ENCODE measurements at places on chromosomes 4 and X.

GRCh38 chr4:41069257-41069656 lies 145.1 kb downstream of the APBB2 start:
- no peak for DNase-seq

DNA sequence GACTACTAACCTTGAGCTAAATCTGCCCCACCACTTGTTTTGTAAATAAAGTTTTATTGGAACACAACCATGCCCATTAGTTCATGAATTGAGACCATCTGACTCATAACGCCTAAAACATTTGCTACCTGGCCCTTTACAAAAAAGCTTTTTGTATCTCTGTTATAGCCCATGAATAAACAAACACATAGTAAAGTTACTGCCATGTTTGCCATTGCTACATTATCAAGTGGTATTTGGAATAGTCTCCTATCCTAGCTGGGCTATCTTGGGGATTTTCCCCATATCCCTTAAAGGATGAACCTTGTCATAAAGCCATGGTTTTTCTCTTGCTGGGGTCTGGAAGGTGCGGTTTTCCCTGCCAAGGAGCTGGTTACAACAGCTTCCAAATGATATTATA lies 112.3 kb downstream of the FAM9B start:
- DNase-seq, result no peak

- DNase-seq, result no peak
Observed at GRCh38 chrX:4358577-4358976, 645.1 kb upstream of the PRKX start.

DNA sequence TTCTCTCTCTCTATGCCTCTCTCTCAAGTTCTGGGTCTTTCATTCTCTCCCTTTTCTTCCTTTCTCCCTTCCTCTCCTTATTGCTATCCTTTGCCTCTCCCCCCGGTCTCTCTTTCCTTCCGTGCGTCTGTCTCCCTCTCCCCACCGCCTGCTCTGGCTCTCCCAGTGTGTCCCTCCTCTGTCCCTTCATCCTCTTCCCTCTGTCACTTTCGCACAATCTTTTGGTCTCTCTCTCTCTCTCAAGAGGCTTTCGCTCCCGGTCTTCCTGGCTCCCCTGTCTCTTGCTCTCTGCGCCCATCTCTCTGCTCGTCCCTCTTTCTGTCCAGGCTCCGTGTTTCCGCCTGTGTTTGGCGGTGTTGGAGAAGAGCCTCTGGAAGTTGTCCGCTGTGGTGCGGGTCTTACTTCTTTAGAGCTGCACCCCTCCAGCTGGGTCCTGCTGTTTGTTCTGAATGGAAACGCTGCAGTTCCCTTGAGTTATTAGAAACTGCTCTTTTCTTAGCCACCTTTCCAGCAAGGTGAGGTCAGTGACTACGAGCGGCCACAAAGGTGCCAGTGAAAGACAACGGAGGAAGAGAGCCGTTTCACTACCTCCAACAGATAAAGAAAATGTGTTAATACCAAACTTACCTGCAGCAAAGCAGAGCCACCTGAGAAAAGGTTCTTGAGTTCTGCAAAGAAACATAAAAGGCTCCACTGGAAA lies 1.1 kb downstream of the BMPR1B start:
- no peak for DNase-seq

- no peak for DNase-seq
Observed at GRCh38 chr4:148255344-148255720, 186.9 kb downstream of the NR3C2 start.

DNA sequence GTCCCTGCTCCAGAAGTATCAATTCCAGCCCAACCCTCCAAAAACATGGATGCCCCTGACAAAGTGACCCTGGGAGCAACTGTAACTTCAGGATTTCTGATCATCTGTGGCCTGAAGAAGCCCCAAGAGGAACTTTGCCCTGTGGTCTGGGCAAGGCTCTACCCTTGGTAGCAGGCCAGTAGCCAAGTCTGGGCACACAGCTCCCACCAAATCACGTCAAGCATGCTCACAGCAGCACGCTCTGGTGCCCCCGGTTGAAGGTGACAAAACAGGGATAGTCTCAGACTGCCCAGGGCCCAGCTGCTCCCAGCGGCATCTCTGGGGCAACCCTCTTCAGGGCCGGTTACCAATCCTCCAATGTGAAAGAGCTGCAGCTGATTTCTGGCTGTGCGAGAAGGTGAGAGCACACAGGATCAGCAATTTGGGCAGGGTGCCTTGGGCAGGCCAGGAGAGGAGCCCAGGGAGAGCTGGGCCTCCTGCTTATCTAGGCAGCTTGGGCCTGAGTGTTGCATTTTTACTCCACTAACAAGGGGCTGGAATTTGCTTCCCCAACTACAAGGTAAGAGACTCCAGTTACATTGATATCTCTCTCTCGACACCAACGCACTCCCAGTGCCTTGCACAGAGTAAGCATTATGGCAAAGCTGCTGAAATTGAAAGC lies 418.1 kb downstream of the BCOR start:
- DNase-seq, result no peak

GRCh38 chr4:25861951-25862410 lies 807 bp downstream of the SEL1L3 start:
- DNase-seq, result no peak

DNA sequence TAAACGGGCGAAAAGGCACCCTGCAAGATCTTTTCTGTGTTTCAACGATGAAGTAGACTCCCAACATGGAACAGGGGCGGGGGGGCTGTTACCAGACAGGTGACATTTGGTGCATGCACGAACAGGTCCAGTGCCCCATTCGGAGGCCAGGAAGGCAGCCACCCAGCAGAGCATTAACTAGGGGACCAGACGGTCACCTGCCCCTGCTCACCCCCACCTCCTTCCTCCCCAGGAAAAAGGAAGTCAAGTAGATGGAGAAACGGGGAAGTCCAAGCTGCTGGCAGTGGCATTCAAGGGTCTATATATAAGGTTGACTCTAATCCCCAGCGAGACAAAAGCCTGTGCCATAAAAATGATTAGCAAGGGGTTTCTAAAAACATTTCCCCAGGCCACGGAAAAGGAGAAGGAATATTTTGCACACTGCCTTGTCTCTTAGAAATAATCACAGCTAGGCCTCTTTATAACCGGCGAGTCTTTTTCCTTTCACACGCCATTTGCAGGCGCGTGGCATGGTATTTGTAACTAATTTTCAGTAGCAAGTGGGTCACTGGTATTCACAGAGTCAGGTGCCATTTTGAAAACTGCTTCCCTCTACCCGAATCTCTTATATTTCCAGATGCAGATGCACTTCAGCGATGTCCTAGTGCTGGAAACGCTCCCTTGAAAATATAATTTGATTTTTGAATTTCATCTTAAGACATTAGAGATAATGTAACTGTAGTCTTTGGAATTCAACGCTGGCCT lies 1.2 kb upstream of the TMSB4X start:
- no peak for DNase-seq

DNA sequence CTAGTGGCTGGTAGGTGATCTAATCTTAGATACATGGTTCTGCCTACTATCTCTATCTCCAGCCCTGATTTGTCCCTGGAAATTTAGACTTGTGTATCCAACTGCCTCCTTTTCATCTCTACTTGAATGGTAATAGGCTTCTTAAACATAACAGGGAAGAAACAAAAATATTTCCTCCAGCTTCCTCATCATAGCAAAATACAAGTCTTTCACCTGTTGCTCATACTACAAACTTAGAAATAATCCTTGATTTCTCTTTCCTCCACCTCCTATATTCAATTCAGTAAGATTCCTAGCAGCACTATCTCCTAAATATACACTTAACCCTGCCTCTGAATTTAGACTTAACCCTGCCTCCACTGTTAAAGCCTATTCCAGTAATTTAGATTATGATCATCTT lies 373.3 kb upstream of the ACTRT1 start:
- no peak for DNase-seq

DNA sequence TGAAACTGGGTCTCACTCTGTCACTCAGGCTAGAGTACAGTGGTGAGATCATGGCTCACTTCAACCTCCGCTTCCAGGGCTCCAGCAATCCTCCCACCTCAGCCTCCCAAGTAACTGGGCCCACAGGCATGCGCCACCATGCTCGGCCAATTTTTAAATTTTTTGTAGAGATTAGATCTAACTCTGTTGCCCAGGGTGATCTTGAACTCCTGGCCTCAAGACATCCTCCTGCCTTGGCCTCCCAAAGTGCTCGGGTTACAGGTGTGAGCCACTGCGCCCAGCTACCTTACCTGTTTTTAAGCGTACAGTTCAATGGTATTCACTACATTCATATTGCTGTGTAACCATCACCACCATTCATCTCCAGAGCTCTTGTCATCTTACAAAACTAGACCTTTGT lies 41.5 kb downstream of the ING2 start:
- DNase-seq, result no peak

DNA sequence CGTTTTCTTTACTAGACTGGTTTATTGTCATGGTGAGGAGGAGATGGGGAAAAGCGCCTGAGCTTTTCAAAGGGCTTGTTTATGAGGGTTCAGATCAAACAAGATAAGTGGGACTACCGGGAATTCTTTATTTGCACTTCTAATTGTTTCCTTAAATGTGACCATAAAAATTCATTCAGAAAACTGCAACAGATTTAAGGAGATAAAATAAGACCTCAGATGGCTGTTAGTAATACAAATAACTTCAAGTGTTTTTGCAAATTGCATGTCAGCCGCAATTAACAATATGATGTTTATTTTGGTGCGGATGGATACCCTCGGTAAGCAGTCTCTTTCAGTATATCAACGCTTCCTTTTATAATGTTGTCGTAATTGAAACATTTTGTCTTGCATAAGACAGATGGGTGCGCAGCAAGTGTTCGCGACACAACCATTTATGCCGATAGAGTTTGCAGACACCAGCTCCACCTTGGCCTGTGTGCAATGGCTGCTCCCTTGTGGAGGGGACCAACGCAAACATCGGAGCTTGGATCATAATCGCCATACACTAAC lies 151.0 kb downstream of the C4orf33 start:
- no peak for DNase-seq

- no peak for DNase-seq
Observed at GRCh38 chr4:22745234-22745633, 52.5 kb downstream of the GBA3 start.
